Cardiac muscle cell (in vitro differentiated cells and primary cell): ENCODE measurements at places on chromosomes 13 and 19.

DNA sequence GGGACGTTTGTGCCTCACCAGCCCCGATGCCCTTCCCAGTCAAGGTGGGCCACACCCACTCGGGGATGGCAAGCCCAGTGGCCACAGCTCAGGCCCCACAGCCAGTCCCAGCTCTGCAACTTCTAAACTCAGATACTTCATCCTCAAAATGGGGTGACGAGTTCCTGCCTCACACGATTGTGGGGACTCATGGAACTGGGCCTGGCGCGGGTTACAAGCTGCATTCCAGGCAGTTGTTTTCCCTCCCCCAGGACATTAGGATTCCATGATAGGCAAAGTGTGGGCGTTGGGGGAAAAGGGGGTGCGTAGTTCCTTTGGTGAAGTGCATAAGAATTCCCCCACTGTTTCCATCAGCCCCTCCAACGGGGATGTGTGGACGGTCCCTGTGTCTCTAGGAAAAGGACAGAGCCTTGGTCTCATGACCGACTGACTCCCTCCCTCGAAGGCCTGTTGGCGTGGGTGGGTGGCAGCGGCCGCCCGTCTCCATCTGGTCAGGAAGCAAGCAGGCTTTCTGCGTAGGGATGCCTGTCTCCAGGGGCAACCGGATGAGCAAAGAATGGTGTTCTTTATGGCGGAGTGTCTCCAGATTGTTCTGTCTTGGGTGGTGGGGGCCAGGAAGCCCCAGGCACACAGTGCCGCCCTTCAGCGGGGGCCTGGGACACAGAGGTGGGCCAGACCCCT is 21.1 kb upstream of the NPAS1 start:
- no peaks in the 10 kb centered on the region for H3K27me3 ChIP-seq
- H3K36me3 ChIP-seq: no peaks in the 10 kb centered on the region
- no peak overlapping the region for H3K27ac ChIP-seq
- DNase-seq: no peak
- no peaks in the 10 kb centered on the region for H3K4me1 ChIP-seq

GRCh38 chr13:20326276-20326675 is 94.2 kb upstream of the GJB6 start:
- no peak for DNase-seq
- no peak overlapping the region for H3K27ac ChIP-seq
- no peaks in the 10 kb centered on the region for H3K4me1 ChIP-seq
- no peaks in the 10 kb centered on the region for H3K36me3 ChIP-seq

DNA sequence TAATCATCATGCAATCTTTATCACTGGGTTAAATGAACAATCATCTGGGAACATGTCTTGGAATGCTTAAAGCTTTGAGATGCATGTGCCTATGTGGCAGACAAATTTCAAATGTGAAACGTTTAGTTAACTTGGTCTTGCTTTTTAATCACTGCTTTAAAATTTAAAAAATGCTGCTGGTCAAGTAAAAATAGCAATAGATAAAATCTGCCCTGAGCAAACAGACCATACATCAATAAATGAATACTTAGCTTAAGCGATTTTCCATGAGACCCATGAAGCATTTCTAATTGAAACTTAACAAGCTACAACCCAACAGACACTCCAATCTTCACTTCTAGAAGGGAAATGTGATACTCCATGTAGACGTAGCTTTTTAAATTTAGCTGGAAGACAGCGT is 1.9 kb upstream of the KL start:
- no peak for DNase-seq
- peaks cover 64% of the 10 kb centered on the region for H3K27me3 ChIP-seq
- no peak overlapping the region for H3K27ac ChIP-seq
- H3K4me1 ChIP-seq: no peaks in the 10 kb centered on the region

DNA sequence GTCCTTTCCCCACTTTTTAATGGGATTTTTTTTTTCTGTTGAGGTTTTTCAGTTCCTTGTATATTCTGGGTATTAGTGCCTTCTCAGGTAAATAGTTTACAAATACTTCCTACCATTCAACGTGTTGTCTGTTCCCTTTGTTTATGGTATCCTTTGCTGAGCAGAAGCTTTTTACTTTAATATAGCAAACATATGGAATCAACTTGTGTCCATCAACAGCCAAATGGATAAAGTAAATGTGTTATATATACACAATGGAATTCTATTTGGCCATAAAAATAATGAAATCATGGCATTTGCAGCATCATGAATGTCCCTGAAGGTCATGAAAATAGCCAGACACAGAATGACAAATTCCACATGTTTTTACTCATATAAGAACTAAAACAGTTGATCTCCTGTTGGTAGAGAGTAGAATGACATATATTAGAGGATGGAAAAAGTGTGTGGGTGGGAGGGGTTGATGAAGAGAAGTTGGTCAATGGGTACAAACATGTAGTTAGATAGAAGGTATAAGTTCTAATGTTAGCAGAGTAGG is 500.8 kb downstream of the SLITRK6 start:
- H3K27ac ChIP-seq: no peak overlapping the region
- peaks cover 26% of the 10 kb centered on the region for H3K27me3 ChIP-seq
- no peak for DNase-seq
- no peaks in the 10 kb centered on the region for H3K4me1 ChIP-seq
- no peak overlapping the region for H3K4me3 ChIP-seq
- no peaks in the 10 kb centered on the region for H3K36me3 ChIP-seq

GRCh38 chr13:69168436-69168835 is 939.2 kb upstream of the ATXN8OS start:
- no peaks in the 10 kb centered on the region for H3K4me1 ChIP-seq
- DNase-seq: no peak
- H3K27ac ChIP-seq: no peak overlapping the region

GRCh38 chr13:98869408-98870090 is 108.3 kb downstream of the DOCK9 start:
- no peak overlapping the region for H3K27ac ChIP-seq
- H3K4me1 ChIP-seq: no peaks in the 10 kb centered on the region
- DNase-seq: peak; percentile 27

GRCh38 chr19:11963566-11964355 is 1.1 kb upstream of the ZNF763 start:
- peak; percentile 85 for DNase-seq
- H3K27ac ChIP-seq: peak overlapping the region; percentile 26
- H3K4me3 ChIP-seq: no peak overlapping the region
- H3K36me3 ChIP-seq: no peaks in the 10 kb centered on the region
- peaks cover 3% of the 10 kb centered on the region for H3K4me1 ChIP-seq
- no peaks in the 10 kb centered on the region for H3K27me3 ChIP-seq

- no peaks in the 10 kb centered on the region for H3K36me3 ChIP-seq
- H3K27ac ChIP-seq: peak overlapping the region; percentile 57
- H3K4me1 ChIP-seq: peaks cover 29% of the 10 kb centered on the region
- no peak overlapping the region for H3K4me3 ChIP-seq
- H3K27me3 ChIP-seq: no peaks in the 10 kb centered on the region
Measured at GRCh38 chr13:42355491-42356183, 83.7 kb downstream of the AKAP11 start.

- no peak for DNase-seq
- no peak overlapping the region for H3K27ac ChIP-seq
- H3K27me3 ChIP-seq: no peaks in the 10 kb centered on the region
- H3K36me3 ChIP-seq: no peaks in the 10 kb centered on the region
- H3K4me3 ChIP-seq: no peak overlapping the region
- no peaks in the 10 kb centered on the region for H3K4me1 ChIP-seq
Measured at GRCh38 chr19:4891066-4891465, 11.6 kb downstream of the ARRDC5 start.

GRCh38 chr13:78779608-78780007 is 120.7 kb upstream of the OBI1 start:
- H3K27me3 ChIP-seq: no peaks in the 10 kb centered on the region
- peaks cover 5% of the 10 kb centered on the region for H3K4me1 ChIP-seq
- no peak overlapping the region for H3K4me3 ChIP-seq

DNA sequence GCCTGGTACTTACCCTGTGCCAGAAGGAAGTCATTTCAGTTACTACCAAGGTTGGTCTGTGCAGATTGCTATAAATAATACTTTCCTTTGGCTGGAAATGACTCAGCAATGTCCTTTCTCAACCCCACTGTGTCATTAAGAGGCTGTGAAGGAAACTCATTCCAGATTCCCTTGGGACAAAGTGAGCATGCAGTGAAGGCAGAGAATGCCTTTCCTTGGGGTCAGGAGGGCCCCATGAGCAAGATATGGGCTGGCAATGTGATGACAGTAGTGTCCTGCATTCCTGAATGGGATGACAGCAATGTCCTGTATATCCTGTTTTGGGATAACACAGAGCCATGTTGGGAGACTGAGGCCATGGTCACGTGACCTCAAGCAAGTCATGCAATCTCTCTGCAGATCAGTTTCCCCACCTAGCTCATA is 213.1 kb upstream of the TMTC4 start:
- H3K4me3 ChIP-seq: no peak overlapping the region
- H3K36me3 ChIP-seq: no peaks in the 10 kb centered on the region
- no peaks in the 10 kb centered on the region for H3K27me3 ChIP-seq
- H3K27ac ChIP-seq: peak overlapping the region; percentile 57

GRCh38 chr13:46607768-46608564 is 55.0 kb downstream of the LRCH1 start:
- H3K36me3 ChIP-seq: no peaks in the 10 kb centered on the region
- no peak for DNase-seq
- H3K4me1 ChIP-seq: peaks cover 28% of the 10 kb centered on the region
- no peaks in the 10 kb centered on the region for H3K27me3 ChIP-seq

GRCh38 chr13:65028101-65028500 is 2202.0 kb downstream of the PCDH9 start:
- H3K27ac ChIP-seq: no peak overlapping the region
- no peaks in the 10 kb centered on the region for H3K27me3 ChIP-seq
- no peak for DNase-seq
- H3K4me1 ChIP-seq: no peaks in the 10 kb centered on the region
- H3K4me3 ChIP-seq: no peak overlapping the region

DNA sequence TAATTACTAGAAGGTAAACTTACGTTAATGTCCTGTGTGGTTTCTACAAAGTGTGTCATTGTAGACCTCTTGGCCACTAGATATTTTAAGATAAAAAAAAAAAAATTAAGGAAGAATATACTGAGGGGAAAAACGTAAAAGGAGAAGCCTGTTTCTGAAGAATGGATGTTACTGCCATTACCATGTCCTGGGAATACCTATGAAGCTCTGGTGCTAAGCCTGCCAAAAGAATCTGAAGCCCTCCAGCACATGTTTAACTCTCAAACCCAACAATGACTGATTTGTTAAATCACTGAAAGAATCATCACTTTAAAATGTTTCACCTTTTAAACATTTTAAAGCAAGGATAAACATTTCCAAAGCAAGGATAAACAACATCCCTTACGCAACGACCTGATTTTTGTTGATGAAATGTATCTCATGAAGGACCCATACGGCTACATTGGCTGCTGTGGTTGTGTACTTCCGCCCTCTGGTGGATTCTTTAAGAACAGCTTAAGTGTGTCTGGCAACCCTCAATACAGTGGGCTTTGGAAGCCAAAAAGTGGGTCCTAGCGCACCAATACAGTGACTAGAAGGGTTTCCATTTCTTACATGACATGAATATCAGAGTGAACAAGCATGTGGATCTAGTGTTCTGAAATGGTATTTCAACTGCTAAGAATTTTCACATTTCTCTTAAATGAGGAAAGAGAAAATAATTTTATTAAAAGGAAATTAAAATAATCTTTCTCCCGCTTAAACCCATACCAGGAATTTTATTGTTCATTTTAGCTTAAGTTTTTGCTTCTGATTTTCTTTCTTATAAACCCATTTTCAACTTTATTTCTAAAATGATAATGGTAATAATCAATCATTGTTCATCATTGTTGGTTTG is 74.5 kb upstream of the RAP2A start:
- H3K27ac ChIP-seq: no peak overlapping the region
- peaks cover 18% of the 10 kb centered on the region for H3K4me1 ChIP-seq
- H3K27me3 ChIP-seq: no peaks in the 10 kb centered on the region
- peak; percentile 77 for DNase-seq
- H3K36me3 ChIP-seq: peaks cover 4% of the 10 kb centered on the region

- H3K4me1 ChIP-seq: no peaks in the 10 kb centered on the region
- H3K27ac ChIP-seq: no peak overlapping the region
- H3K36me3 ChIP-seq: no peaks in the 10 kb centered on the region
- H3K4me3 ChIP-seq: no peak overlapping the region
Measured at GRCh38 chr13:39765801-39766463, 110.5 kb downstream of the COG6 start.

- no peaks in the 10 kb centered on the region for H3K27me3 ChIP-seq
- H3K4me3 ChIP-seq: no peak overlapping the region
- no peak for DNase-seq
- H3K4me1 ChIP-seq: no peaks in the 10 kb centered on the region
- H3K36me3 ChIP-seq: no peaks in the 10 kb centered on the region
- H3K27ac ChIP-seq: no peak overlapping the region
Measured at GRCh38 chr19:16141043-16141442, 2.4 kb upstream of the HSH2D start.

GRCh38 chr19:4130744-4131438 is 7.0 kb upstream of the MAP2K2 start:
- no peak overlapping the region for H3K27ac ChIP-seq
- no peak overlapping the region for H3K4me3 ChIP-seq
- H3K4me1 ChIP-seq: no peaks in the 10 kb centered on the region
- no peaks in the 10 kb centered on the region for H3K36me3 ChIP-seq

- H3K4me1 ChIP-seq: no peaks in the 10 kb centered on the region
- DNase-seq: peak; percentile 70
- no peak overlapping the region for H3K27ac ChIP-seq
- H3K27me3 ChIP-seq: no peaks in the 10 kb centered on the region
- no peak overlapping the region for H3K4me3 ChIP-seq
Measured at GRCh38 chr13:106038752-106039151, 496.7 kb downstream of the EFNB2 start.

- DNase-seq: no peak
- H3K4me1 ChIP-seq: no peaks in the 10 kb centered on the region
- H3K4me3 ChIP-seq: no peak overlapping the region
- no peak overlapping the region for H3K27ac ChIP-seq
Measured at GRCh38 chr13:49464621-49465325, 20.7 kb downstream of the SETDB2 start.

DNA sequence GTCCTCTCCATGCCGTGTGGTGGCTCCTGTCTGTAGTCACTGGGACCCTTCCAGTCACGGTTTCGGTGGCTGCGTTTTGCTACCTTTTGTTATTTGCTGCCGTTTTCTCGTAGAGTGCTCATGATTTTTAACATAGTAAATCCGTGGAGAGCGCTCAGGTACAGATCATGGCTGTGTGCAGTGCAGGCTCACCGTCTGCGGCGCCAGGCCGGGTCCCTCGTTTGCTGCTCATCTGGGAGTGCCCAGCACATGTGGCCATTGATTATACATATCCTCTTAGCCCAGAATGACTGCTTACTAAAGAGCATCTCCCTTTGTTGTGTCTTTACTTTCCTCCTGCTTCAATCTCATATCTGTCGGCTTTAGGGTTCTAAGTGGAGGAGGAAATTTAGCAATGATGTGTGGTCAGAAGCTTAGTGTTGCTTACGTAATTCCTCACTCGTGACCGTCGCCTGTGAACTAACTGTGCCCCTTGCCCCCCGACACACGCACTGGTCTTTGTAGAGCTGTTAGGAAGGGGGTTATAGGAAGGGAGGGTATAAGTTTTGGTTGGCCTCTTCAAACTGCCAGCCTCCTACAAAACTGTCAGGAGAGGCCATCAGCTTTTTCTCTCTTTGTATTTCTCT is 31.8 kb downstream of the TFDP1 start:
- no peak for DNase-seq
- no peaks in the 10 kb centered on the region for H3K27me3 ChIP-seq
- H3K36me3 ChIP-seq: peaks cover 1% of the 10 kb centered on the region
- no peak overlapping the region for H3K4me3 ChIP-seq
